Nucleus accumbens (tissue), 56 donors: ENCODE measurements at places on chromosomes 1 and 21.

DNA sequence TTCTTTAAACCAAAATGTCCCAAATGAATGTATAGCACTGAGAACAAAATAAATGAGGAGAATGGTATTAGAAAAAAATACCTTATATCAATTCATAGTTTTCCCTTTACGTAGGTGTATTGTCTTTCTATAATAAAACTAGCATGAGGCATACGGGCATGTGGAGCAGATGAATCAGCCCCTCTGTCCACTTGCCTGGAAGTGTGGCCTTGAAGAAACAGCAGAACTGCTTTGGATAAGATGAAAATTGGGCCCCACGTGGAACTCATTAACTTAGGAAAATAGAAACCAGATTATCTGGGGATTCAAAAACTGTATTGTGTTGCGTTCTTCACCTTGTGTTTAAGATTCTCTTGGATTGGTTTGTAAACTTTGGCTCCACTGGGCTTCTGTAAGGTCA, 356.8 kb upstream of the B3GALT2 start:
- DNase-seq: no peak

GRCh38 chr1:228163776-228164519, 1.7 kb upstream of the IBA57 start:
- DNase-seq: no peak

GRCh38 chr1:19418503-19418971, 66.8 kb downstream of the CAPZB start:
- no peak for DNase-seq

- no peak for DNase-seq
These were observed 41.0 kb downstream of the MFSD2A start for GRCh38 chr1:39995973-39996393.

- no peak for DNase-seq
These were observed 6.8 kb upstream of the IFNAR1 start for GRCh38 chr21:33317786-33318486.

GRCh38 chr1:203569490-203570318, 56.9 kb upstream of the ATP2B4 start:
- DNase-seq: no peak

DNA sequence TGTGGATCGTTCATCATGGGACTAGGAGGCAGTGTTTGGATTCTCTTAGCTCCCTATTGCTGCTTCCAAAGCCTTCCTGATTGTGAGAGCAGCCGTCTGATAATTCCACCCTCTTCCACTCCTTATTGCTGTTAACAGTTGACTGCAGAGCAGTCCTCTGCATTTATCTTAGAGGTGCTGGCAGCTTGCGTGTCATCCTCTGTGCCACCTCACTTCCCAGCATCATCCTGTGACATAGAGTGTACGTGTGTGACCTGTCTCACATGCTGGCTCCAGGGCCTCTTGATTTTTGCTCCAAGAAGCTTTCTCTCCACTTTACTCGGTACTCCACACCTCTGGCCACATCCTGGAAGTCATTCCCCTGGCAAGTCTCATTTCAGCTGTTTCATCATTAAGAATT, 53.0 kb upstream of the DYNLT5 start:
- DNase-seq: no peak

DNA sequence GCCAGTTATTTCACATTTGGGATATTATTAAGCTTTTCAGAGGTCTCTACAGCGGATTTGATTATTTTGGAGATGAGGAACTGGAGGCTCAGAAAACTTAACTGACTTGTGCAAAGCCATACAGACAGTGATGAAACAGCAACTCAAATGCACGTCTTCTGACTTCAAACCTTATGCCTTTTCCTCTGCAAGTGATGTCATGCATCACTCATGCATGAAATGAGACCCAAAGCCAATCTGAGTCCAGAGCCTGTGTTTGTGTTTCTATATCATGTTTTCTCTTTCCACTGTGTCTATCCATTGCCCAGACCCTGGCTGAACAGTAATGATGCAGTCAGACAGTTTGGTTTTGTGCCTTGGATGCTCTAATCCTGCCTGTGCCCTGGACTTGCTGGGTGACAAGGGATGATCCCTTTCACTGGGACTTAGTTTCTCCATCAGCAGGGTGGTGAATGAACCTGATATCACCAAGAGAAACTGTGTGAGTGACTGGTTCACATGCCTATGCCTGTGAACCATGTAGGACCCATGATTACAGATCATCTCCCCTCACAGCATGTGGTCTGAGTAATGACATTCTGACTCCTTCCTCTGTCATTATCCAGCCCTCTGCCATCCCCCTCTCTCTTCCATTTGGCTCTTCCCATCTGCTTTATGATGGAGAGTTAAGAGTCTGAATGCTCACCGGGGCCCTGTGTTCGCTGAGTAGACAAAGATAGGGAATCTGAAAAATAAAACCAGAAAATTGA, 33.4 kb downstream of the SLAMF6 start:
- no peak for DNase-seq

DNA sequence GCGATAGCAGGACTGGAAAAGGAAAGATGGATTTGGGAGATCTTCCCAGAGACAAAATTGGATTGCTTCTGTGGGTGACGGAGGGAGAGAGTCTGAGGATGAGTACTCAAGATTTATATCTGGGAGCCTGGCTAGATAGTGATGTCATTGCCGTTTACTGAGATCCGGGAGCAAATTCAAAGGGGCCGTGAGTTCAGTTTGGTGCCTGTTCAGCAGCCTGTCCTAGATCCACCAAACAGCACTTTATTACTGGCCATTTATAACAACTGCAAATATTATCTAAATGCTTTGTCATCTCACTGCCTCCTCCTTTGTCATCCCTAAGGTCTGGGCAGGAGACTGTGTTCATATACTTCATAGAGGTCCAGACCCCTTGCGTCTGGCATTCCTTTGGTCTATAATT, 29.2 kb downstream of the MAPKAPK2 start:
- DNase-seq: no peak

DNA sequence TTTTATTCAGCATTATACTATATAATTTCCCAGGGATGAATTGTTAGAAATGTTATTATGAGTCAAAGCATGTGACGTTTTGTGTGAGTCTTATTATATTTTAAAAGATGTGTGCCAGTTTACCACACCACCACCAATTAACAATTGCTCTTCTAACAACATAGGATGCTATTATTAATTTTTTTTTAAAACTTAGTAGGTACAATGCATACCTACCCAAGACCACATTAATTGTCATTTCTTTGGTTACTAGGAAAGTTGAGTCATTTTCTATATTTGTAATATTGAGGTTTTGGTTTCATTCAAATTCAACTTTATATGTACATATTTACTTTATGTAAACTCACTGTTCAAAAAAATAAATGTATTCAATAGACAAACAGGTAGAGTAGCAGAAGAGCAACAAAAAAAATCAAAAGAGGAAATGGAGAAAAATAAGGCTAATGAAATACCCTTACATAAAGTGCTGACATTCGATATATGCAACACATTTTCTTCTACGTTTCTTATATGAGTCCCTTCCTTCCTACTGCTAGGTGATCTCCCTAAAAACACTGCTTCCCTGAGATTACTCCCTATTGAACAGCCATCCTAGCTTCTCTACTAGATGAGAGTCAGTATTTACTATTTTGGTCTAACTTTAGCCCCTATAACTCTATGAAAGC, 9.6 kb downstream of the GCLM start:
- no peak for DNase-seq

- DNase-seq: no peak
These were observed 7.4 kb downstream of the WNT3A start for GRCh38 chr1:228013935-228014930.
